NCI-H524 treated with DMSO at 0.1 percent for 48 hours (cell line): ENCODE measurements at places on chromosomes 16 and 17.

- DNase-seq, result no peak
Measured at GRCh38 chr17:29595107-29595942, 2.4 kb downstream of the ANKRD13B start.

- DNase-seq, result no peak
Measured at GRCh38 chr17:603406-604114, 111.1 kb downstream of the VPS53 start.

- DNase-seq, result no peak
Measured at GRCh38 chr17:30300818-30301217, 9.1 kb upstream of the BLMH start.

GRCh38 chr17:61279476-61280145 lies 120.0 kb upstream of the TBX2 start:
- DNase-seq, result no peak

- no peak for DNase-seq
Measured at GRCh38 chr16:19785512-19786130, 67.5 kb downstream of the IQCK start.
